ENCODE measurements at places on chromosomes 3 and 15.
A peak's percentile ranks its signal among the peaks of the same experiment; 100 is the strongest.

DNA sequence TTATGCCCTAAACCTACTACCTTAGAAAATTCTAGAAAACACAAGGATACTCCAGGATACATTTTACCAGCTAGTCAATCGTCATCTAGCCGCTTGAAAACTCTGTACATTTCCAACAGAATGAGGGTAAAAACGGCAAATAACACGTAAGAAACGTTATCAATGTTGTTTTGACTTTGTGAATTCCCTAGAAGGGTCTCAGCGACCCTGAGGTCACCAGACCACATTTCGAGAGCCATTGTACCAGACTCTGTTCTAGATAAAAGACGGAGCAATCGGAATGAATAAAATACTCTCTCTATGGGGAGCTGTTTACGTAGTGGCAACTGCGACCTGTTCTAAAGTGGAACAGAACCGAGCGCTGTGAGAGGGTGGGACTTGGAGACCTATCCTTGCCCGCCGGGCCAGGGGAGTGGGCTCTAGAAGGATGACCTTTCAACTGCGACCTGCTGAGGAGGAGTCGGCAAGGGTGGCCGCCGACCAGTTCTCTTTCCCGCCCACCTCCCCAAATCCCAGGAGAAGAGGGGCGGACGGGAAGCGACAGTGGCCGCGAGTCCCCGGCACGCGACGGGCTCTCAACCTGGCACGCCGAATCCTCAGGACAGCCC, 778 bp upstream of the AP4E1 start:
- DNase-seq, result peak; percentile 34

- no peak for DNase-seq
Measured at GRCh38 chr3:4820296-4821121, 158.7 kb upstream of the BHLHE40 start.

GRCh38 chr15:89985111-89985510, 16.0 kb upstream of the ZNF710 start:
- DNase-seq, result no peak

DNA sequence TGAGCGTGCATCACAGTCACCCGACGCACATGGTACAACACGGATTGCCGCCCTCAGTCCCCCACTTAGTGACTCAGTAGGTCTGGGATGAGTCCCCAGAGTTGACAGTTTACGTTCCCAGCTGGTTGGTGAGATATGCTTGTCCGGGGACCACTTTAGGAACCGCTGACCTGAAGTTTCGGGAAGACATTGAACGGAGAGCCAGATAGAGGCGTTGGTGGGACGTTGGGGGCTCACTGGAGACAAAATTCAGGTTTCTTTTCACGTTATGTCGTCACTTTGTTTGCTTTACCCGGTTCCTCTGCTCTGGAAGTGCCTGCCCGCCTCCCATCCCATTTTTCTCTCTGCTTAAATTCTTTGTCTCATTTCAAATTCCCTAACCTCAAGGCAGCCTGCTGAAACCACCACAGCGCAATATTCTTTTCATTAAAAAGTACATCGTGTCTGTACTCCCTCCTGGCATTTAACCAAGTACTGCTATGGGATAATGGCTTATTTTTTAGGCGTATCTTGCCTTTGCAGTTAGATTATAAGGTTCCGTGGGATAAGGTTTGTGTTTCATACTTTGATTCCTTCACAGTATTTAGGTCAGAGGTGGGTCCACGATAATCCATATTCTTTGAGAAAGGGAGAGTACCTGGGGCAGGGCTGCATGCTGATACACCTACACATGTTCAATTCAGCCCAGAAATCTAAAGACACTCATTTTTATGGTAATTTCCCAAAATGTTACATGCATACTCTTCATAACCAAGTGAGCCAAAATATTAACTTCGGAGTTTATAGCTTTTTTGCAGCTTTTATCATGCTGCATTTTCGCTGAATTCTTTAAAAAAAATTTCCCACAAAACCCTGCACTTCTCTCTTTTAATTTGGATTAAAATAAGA, 921 bp downstream of the LMLN start:
- DNase-seq, result no peak

DNA sequence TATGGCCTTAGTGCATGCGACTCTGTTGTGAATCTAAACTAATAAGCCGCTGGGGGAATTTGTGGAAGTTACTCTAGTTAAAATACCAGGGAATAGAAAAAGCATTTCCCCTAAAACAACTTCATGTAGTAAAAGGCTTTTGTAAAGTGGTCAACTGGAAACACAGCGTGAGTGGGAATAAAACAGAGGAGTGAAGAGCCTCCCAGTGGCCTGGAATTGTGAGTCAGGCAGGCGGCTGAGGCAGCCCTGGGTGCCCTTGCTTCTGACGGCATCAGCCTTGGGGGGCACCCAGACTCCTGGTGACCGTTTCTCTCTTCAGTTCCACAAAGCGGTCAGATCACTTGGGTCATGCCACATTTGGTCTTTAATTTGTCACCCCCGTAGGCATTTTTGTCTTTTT, 108.4 kb downstream of the GHSR start:
- DNase-seq, result no peak
